Osteocyte (in vitro differentiated cells): ENCODE measurements at places on chromosomes 11 and 22. TPM values are rescaled to one million over a fixed set of nuclear protein-coding genes. Genes with fewer than 3 reads are reported as not detected.

DNA sequence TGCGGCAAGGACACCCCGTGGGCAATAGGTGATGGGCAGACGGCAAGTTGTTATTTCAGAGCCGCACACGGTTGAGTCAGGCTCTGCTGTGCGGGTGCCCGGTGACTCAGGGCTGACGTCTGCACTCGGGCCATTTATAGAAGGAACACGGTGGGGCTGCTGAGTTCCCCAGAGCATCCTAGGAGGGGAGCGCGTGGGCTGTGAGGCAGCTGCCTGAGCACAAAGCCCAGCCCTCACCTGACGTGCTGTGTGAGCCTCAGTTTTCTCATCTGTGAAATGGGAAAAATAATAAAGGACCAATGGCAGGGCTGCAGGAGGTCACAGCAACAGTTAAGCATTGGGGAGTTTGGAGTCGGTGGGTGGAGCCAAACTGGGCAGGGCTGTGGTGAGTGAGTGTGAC, 11.3 kb upstream of the RHOD start:
- no peak for DNase-seq

GRCh38 chr22:49132009-49132408, 695.7 kb downstream of the BRD1 start:
- no peak for DNase-seq

- no peak for DNase-seq
Measured at GRCh38 chr11:73965764-73966121, 14.9 kb downstream of the DNAJB13 start.

The CFAP300 gene
- 3.1 and 4.9 TPM in 2 replicates for total RNA-seq

DNA sequence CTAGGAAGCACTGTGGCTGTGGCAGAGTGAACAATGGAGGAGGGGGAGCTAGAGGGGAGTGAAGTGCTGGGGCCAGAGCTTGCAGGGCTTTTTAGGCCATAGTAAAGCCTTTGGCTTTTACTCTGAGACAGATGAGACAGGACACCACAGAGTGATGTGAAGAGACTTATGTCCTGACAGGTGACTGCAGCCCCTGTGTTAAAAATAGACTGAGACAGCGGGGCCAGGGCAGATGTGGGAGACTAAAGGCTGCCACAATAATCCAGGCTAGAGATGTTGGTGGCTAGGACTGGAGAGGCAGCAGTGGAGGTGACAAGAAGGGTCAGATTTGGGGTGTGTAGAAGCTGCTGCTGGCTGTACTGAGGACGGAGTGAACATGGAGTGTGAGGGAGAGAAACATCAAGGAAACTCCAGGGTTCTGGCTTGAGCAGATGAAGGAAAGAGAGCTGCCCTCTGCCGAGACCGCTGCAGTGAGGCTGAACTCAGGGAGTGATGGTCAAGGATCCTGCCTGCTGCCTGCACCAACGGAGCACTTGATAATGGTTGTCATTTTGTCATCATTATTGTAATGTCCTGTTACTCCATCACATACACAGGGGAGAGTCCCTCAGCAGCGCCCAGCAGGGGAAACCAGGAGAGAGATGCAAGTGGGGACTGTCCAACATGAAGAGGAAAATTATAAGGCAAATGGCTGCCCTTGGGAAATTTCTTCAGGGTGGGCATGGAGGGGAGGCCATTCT, 27.4 kb downstream of the SLC43A1 start:
- DNase-seq, result no peak

The APOBEC3G gene
- total RNA-seq, result 2.7 and 3.0 TPM in 2 replicates

The RAG1 gene
- 0.46 and 0.55 TPM in 2 replicates for total RNA-seq
